ENCODE measurements at places on chromosomes 16 and 17. TPM values are rescaled to one million over a fixed set of nuclear protein-coding genes. Genes with fewer than 3 reads are reported as not detected.

Gene KRTAP2-1
- total RNA-seq: not detected

Gene GAS7
- total RNA-seq: 18.1 TPM

Gene ZNF200
- total RNA-seq: 14.9 TPM

Gene PLCG2
- total RNA-seq: 0.36 TPM

Gene AIPL1
- not detected for total RNA-seq

Gene TMEM98
- total RNA-seq: 52.5 TPM

Gene GSPT1
- total RNA-seq: 102 TPM

All from RPMI7951 (cell line).